ENCODE measurements at places on chromosomes 2 and 18.

GRCh38 chr2:159996792-159997546 is 65.4 kb downstream of the PLA2R1 start:
- no peak for DNase-seq

DNA sequence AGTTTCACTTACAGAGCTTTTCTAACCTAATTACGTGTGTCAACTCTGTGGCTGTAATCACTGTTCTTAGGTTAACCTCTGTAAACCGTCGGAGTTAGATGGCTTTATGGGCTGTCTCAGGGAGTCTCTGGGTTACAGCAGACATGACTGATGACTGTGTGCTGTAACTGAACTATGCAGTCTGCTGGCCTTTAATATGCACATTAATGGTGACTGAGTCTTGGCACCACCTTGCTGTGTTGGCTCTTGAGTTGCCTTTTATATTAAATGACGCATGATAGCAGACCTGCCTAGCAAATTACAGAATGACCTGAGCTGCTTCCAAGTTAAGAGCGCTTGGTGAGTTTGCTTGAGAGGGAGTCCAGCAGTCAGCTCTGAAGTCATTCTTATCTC is 90.1 kb downstream of the ACKR3 start:
- no peak for DNase-seq

GRCh38 chr18:67545681-67546080 is 29.2 kb upstream of the DSEL start:
- no peak for DNase-seq

- DNase-seq, result no peak
Measured at GRCh38 chr2:160006475-160006874, 55.9 kb downstream of the PLA2R1 start.

- no peak for DNase-seq
Measured at GRCh38 chr2:3491716-3492474, 27.4 kb downstream of the ADI1 start.

- DNase-seq, result peak; percentile 18
Measured at GRCh38 chr18:48868468-48869466, 82.0 kb downstream of the SMAD7 start.

GRCh38 chr2:215848698-215849097 is 164.7 kb downstream of the MREG start:
- DNase-seq, result no peak
